Tongue (tissue), 3 donors: ENCODE measurements at places on chromosomes 2 and 18.

- no peak for DNase-seq
Observed at GRCh38 chr2:123500346-123500745, 524.7 kb upstream of the CNTNAP5 start.

- no peak for DNase-seq
Observed at GRCh38 chr2:26746934-26747333, 17.1 kb upstream of the SLC35F6 start.

DNA sequence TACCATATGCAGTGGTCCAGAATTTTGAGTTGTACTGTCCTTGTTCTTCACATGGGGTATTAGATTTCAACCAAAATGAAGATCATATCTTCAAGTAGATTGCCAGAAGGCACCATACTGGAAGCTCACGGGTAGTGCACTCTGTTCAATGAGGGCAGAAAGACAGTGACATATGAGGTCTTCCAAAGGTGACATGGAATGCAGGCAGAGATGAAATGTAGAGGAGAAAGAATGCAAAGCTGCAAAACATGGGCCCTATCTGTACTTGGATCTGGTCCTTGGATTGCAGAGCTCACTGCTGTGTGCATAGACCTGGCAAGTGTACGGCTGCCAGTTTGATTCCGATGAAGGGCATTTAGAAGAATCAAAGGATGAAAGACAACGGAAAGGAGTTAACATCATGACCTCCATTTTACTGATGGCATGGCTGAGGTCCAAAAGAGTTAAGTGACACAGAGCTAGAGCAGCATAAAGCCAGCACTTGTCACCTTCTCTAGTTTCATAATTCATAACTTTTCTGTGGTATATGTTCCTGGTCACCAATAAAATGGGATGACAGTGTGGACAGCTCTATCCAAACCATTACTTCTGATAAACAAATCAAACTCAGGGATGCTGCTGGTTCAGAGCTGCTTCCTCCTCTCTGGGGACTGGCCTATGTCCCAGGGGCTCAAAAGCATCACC is 64.7 kb downstream of the BCL2 start:
- no peak for DNase-seq

- DNase-seq = no peak
Observed at GRCh38 chr2:88808652-88809051, 117.2 kb downstream of the RPIA start.

GRCh38 chr18:58180738-58181353 is 136.8 kb downstream of the NEDD4L start:
- DNase-seq = peak; percentile 82
